Activated effector memory CD4-positive, alpha-beta T cell treated with Interleukin-2 at 50 U/mL for 16 hours (primary cell): ENCODE measurements at places on chromosomes 6 and 20.
A peak's percentile ranks its signal among the peaks of the same experiment; 100 is the strongest.

GRCh38 chr20:63527184-63527583, 6.6 kb downstream of the PPDPF start:
- DNase-seq = no peak

DNA sequence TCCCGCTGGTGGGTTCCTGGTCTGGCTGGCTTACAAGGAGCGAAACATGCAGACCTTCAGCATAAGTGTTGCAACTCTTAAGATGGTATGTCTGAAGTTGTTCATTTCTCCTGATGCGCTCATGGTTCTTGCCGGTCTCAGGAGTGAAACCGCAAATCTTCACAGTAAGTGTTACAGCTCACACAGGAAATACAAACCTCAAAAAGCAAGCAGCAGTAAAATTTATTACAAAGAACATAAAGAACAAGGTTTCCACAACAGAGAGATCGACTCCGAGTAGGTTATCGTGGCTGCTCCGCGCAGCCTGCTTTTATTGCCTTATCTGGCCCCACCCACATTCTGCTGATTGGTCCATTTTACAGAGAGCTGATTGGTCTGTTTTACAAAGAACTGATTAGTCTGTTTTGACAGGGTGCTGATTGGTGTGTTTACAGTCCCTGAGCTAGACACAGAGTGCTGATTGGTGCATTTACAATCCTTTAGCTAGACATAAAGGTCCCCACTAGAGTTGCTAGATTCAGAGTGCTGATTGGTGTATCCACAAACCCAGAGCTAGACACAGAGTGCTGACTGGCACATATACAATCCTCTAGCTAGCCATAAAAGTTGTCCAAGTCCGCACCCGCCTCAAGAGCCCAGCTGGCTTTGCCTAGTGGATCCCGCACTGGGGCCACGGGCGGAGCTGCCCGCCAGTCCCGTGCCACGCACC, 39.2 kb downstream of the TRIM27 start:
- peak; percentile 56 for DNase-seq

- no peak for DNase-seq
These were observed 27.4 kb upstream of the BMP2 start for GRCh38 chr20:6740096-6740495.

DNA sequence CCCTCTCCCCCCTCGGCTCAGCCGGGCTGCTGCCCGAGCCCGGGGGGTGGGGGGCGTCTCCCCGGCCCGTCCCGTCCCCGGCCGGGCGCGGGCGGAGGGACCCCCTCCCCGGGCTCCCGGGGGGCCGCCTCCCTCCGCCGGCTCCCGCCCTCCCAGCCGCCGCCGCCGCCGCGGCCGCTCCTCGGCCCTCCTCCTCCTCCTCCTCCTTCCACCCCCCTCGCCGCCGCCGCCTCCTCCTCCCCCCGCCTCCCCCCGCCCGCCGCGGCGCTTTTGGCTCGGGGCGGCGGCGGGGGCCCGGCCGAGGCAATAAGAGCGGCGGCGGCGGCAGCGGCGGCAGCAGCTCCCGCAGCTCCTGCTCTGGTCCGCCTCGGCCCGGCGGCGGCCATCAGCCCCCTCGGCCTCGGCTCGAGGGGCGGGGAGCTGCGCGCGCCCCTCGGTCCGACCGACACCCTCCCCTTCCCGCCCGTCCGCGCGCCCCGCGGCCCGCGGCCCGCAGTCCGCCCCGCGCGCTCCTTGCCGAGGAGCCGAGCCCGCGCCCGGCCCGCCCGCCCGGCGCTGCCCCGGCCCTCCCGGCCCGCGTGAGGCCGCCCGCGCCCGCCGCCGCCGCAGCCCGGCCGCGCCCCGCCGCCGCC, 38.7 kb downstream of the GNAS start:
- peak; percentile 68 for DNase-seq

GRCh38 chr20:54763366-54763765, 288.0 kb downstream of the DOK5 start:
- no peak for DNase-seq

DNA sequence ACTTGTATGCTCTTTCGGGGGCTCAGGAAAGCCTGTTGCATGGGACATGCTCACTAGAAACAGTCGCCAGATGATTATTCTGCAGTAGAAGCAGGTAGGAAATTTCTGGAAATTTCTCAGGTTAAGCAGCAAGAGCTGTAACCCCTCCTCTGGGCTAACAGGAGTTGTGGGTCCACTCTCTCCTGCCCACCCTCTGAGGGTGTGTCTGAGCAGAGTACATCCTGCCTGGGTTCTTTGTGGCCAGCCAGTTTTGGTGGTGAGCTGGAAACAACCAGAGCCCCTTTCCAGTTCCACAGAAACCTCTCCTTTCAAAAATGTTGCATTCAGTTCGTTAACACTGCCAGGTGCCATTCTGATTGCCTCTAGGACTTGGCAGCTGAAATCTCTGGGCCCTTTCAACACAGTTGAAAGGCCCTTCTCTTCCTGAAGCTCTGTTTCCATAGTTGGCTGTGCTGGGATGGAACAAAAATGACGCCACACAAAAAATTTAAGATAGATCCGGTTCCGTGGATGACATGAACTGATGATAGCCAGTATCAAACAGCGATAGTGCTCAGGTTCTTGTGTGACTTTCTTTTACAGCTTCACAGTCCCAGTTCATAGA, 38.5 kb downstream of the PLCG1 start:
- DNase-seq = no peak

- DNase-seq = no peak
These were observed 154.3 kb downstream of the NFATC2 start for GRCh38 chr20:51388227-51388626.

GRCh38 chr20:23627501-23627900, 10.3 kb downstream of the CST3 start:
- no peak for DNase-seq

- no peak for DNase-seq
These were observed 1.1 kb downstream of the TCP11 start for GRCh38 chr6:35139924-35140638.

GRCh38 chr20:47795214-47795907, 10.1 kb upstream of the SULF2 start:
- DNase-seq = no peak

DNA sequence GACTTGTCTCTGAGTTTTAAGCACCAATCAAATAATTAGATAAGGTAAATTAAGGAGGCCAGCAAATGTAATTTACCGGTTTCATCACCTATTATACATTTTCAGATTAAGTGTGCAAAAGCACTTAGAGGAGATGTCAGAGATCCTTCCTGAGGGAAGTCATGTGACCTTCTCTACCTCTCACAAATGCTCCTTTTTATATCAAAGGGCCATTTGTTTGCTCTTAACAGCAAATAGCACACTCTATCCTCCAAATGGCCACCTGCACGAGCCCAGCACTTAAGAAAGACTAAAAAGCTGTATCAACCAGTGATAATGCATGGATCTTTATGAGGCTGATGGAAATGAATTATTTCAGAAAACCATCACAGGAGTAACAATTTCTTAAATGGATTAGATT, 149.4 kb downstream of the ELOVL4 start:
- no peak for DNase-seq

DNA sequence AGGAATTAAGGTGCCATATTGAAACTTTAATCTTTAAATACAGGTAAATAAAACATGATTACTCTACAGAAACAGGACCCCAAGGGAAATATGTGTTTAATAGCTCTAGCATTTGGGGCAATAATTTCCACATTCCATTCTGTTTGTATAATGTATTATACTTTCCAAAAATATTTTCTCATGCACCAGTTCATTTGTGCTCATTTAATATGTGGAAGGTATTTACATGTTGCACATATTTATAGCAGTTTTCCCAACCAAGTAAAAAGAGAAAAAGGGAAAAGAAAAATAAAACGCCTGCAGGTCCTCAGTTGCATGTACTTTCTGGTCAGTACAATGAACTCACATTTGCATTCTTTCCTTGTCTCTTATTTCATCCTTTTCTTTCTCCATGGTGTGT, 129.5 kb upstream of the SULF2 start:
- no peak for DNase-seq

- no peak for DNase-seq
These were observed 23.2 kb upstream of the ELOVL2 start for GRCh38 chr6:11067348-11067747.

DNA sequence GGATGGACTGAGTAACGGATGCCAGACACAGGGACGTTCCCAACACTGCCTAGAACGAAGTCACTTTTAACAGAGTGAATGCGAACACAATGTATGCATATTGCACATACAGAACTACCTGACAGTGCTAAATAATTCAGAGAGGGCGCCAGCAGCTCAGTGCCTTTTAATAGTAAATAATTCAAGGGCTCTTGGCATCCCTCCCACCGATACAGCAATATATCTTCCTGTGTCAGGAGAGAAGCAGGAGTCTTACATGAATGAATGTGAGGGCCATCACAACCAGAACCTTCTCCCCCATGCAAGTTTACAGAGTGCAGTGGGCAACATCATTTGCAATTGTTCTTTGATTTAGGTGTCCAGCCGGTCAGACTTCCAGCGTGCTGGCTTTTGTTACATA, 88.4 kb upstream of the KCNG1 start:
- DNase-seq = no peak

DNA sequence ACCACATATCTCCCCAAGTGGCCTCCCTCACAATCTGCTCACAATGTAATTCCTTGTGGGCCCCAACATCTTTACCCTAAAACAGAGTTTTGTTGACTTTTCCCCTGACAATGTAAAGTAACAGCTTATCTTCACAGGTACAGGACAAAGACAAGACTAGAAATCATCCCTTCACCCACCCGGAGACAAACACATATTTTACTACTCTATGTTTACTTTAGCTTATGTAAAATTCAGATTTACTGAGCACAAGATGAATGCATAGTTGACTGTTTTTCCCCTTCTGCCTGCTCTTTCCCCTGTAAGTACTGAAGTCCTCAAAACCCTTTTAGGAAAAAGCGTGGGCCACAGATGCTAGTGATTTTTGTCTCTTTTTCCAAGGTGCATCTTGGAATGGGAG, 61.0 kb downstream of the RPP21 start:
- DNase-seq = no peak

DNA sequence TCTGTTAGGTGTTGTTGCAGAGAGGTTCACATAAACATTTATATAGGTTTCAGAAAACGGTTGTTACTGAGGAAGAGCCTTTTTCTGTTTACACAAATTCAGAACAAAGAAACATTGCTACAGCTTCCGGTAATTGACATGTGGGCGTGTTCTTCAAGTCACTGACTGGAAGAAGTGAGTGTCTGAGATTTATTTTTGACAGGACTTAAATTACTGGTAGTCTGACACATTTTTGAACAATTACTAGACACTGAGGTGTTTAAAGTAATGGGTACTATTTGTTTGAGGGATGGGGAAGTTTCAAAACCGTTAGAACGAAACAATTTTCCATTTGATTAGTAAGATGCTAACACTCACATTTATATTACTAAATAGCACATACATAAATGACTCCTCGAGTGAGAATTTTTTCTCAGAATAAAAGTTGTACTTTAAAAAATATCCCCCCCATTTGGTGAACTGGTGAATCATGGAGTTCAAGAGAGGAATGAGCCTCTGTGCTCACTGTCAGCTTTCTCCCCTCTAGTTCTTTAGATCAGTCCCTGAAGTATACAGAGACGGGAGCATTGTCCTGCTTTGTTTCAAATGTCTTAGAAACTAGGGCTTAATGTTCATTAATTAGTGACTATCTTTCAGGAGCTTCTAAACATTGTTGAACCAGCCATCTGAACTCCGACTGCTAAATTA, 98.7 kb downstream of the TSHZ2 start:
- DNase-seq = no peak

- DNase-seq = no peak
These were observed 179.2 kb downstream of the TMEM242 start for GRCh38 chr6:157143890-157144798.

- DNase-seq = no peak
These were observed 17.1 kb downstream of the NTSR1 start for GRCh38 chr20:62725596-62726268.

DNA sequence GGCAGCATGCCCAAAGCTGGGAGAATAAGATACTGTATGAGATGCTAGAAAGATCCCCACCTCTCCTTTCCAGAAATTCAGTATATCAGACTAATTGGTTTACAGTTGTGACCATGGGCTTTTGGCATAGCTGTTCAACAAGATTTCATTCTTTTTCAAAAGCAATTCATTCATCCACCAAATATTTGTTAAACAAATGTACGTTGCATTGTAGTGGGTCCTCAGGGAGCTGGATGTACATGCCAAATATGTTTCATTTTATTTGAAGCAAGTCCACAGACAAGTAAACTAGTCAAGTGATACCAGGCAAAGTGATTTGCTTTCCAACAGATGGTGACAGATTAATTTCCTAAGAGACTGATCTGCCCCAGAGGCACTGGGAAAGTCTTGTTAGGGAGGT, 85.8 kb upstream of the ESR1 start:
- no peak for DNase-seq

GRCh38 chr6:20092071-20092566, 120.2 kb downstream of the MBOAT1 start:
- DNase-seq = no peak

- no peak for DNase-seq
These were observed 255.6 kb downstream of the ERMARD start for GRCh38 chr6:170006900-170007467.
